ENCODE measurements at places on chromosomes 13 and 19.

GRCh38 chr19:50341091-50341564, 12.0 kb upstream of the KCNC3 start:
- DNase-seq = no peak

GRCh38 chr19:35509861-35510625, 3.4 kb downstream of the DMKN start:
- DNase-seq = peak; percentile 95

DNA sequence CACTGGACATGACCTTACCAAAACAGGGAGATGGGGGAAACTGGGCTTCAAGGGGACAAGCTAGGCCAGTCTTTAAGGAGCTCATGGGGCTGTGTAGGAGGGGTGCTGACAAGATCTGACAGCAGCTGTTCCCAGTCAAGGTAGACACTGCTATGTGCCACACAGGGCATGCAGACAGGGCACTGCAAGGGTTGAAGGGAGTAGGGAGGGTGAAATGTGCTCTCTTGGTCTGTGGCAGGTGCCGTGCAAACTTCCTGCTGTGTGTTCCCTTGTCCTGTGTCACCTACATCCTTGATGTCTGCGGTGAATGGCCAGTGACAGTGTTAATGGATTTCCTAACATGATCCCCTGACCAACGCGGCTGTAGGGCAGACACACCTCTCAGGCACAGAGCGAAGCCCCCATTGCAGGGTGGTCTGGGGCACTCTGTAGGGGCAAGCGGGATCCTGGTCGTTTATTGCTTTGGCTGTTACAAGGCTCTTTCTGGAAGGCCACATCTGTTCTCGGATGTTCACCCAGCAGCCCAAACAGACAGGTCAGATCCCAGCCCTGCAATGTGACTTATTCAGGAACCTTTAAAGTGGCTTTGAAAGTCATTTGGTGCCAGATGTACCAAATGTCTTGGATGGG, 199.5 kb upstream of the ZNF536 start:
- no peak for DNase-seq

DNA sequence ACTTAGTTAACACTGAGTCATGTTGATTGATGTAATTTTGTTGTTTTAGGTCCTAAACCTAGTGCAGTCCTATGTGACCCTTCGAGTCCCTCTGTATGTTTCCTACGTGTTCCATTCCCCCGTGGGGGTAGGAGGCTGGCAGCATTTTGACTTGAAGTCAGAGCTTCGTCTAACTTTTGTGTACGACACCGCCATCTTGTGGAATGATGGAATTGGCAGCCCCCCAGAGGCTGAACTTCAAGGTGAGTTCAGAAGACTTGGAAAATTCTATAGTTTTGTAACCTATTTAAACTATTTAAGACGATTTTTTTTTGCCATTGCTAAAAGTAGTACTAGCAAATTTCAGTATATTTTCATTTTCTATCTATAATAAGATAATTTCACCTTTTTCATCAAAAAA, 117.9 kb downstream of the STOML3 start:
- DNase-seq = peak; percentile 2

DNA sequence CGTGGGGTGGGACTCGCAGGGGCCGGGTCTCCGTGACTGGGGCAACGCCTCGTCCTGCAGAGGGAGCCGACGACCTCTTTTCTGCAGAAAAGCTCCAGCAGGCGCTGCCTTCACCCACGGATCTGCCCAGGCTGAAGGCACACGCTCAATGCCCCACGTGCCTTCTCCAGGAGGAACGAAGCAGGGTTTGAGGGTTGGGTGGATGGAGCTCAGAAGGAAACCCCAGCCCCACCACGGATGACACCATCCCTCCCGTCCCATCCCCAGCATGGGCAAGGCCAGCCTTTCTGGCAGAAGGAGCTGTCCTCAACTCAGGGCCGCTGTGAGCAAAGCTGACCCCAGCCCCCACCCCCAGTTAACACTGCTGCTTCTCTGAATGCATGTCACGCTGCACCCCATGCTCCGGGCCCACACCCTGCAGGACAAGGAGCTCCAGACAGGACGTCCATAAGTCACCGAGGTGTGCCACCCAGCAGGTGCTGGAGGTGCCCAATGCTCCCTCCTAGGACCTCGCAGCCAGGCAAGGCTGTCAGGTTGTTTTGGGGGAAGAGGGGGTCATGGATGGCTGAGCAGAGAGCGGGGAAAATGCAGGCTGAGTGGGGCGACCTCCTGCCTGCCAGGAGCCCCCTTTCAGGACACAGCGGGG, 7.4 kb downstream of the C19orf25 start:
- no peak for DNase-seq

DNA sequence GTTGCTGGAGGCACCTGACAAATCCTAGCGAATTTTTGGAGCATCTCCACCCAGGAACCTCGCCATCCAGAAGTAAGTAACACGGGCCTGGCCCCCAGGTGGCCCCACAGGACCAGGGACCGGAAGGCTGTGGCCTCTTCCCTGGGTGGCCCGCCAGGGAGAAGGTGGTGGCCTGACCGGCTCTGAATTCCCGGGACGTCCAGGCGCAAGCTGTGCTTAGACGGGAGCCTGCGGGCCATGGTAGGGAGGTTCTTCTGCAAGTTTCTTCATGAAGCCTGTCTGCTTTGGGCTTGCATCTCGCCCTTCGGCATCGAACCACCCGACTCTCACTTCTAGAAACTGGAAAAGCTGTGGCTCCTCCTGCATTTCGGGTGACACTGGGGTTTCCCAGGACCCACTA, 47.4 kb downstream of the KDM4B start:
- no peak for DNase-seq

- DNase-seq = no peak
These were observed at the start of gene SIGLEC12 for GRCh38 chr19:51501594-51502263. Gene SIGLEC12, minus strand, starts transcription at chr19:51501800. Its CDS starts 67 bp downstream, at chr19:51501733.

DNA sequence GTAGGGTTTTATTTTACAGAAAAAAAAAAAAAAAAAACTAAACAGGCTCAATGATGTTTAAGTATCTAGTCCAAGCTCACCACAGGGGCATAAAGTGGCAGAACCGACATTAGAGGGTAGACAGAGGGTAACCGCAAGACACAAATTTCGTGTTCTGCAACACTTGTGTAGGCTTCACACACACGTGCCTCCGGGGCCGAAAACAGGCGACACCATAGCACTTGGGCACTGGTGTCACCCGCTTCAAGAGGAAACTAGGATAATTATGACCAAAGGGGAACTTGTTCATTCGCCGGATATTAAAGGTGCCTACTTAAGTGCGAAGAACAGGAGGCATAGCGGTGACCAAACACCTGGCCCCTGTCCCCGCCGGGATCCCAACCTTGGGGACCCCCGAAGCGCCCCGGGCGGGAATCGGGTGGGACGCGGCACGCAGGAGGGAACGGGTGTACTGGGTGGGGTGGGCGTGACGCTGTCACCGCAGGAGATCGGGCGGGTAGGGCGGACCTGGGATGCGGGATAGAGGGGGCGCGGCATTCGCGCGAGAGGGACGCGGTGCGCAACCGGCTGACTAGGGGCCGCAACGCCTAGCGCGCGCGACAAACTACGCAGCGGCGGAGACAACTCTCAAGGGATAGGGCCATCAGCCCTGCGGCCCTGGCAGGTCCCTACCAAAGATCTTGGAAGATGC, 558 bp downstream of the MZT1 start:
- DNase-seq = peak; percentile 30

DNA sequence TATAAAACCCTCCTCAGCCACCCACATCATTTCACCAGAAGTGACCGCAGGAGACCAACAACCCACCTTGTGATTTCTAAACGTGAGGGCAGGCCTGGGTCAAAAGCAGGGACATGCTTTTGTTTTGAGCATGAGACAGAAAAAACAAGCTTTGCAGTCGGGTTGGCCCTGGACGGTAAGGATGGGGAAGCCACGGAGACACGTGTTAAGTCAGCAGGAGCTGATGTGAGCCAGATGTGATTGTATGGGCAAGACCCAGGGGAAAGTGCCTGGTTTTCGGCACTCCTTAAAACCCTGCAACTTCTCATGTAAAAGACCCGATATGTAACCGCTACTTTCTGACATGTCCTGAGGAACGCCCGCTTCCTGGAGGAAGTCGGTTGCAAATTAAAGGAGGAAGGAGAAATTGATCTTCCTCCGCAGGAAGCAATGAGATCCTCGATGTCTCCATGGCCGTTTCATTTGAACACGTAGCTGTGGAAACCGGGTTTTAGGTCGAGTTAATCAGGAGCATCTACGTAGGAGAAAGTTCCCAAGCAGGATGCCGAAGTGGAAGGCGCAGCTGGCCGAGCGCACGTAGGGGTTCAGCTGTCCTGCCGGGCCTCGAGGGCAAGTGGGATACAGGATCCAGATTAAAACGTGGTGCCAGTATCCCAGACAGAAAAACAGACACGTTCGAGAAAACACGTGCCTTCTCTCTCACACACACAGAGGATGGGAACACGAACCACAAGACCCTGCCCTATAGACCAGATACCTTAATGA, 40.5 kb upstream of the POMP start:
- no peak for DNase-seq

DNA sequence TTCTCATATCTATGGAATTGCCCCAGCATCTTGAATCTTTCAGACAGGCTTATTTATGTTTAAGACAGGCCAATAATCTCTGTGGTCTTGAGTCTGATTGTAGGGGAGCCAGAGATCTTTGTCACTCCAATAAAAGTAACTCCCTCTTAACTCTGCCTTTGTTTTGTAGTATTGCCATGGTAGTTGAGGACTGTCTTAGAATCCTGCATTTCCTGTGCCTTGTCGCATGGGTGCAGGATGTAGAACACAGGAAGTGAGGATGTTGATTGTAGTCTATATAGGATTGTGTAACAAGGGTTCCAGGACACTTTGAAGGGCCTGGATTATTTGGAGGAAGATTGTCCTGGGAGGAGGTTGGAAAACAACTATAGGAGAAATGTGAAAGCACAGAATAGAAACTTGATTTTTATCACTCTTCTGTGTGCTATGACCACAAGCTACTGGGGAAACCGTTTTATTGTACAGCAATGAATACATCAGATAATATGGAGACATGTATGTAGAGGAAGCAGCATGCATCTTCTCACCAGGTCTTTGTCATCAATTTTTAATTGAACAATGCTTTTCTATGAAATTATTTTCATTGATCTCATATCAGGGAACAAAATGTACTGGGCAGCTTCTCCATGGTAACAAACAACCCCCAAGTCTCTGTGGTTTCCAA, 411.7 kb downstream of the FGF9 start:
- DNase-seq = no peak

DNA sequence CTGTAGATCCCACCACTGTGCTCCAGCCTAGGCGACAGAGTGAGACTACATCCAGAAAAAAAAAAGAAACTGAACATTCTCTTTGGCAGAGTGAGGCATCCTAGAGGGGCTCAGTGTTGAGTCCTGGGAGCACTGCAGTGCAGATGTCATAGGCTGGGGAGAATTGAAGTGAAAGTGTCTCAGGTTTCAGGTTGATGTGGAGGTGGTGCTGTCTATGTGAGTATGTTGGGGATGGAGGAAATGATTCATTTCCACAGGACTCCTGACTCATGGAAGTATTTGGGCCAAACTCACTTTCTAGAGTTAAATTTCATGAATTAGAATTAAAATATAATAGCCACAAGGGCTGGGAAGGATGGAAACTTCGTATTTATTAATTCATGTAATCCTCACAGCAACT, 134.4 kb upstream of the TSC22D1 start:
- peak; percentile 44 for DNase-seq

DNA sequence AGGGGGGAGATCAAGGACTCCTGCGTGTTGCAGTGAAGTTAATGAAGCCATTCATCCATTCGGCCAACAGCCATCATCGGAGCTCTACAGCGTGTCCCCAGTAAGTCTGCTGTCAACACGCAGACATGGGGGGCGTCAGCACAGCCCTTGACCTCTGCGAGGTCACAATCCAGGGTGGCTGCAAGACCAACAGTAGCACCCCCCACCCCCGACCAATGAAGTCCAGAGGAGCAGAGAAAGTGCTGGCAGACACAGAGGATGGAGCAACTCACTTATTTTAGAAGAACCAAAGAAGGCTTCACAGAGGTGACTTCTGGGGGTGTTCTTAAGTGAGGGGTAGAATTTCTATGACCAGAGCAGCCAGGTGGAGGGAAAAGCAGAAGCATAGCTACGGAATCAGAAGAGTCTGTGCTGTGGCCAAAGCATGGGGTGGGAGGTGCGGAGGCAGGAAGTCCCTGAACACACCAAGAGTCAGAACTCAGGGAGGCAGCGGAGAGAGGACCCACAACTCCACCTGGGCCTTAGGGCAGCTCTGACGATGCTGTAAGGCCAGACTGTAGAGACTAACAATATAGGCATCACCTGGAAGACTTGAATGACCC, 185.4 kb downstream of the FOXO1 start:
- DNase-seq = no peak

DNA sequence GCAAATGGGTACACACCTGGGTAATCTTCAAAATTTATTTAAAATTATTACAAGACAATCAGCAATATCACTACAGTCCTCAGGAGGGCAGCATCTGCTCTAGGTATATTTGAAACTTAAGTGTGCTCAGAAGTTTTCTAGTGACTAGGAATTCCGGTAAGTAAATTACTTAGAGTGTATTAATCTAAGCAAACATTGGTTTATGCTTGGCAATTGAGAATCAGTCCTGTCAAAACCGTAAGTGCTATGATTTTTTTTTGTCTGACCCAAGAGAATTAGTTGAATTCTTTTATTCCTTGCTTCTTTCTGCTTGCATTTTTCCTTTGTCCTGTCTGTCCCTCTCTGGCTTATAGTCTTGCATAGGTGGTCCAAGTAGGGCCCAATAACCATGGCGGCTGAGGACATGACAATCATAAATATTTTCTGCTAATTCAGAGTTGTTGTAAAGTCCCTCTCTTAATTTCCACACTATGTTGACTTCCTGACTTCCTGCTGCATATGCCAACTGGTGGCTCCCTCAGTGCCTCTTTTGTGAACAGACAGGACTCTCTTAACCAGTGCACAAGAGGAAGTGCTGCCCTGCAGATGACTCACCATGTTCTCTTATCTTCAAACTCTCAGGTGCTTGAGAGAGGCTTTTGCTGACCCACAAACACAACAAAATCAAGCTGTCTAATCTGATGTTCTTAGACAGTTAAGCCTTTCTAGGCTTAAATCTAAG, 82.2 kb downstream of the SLAIN1 start:
- DNase-seq = no peak

DNA sequence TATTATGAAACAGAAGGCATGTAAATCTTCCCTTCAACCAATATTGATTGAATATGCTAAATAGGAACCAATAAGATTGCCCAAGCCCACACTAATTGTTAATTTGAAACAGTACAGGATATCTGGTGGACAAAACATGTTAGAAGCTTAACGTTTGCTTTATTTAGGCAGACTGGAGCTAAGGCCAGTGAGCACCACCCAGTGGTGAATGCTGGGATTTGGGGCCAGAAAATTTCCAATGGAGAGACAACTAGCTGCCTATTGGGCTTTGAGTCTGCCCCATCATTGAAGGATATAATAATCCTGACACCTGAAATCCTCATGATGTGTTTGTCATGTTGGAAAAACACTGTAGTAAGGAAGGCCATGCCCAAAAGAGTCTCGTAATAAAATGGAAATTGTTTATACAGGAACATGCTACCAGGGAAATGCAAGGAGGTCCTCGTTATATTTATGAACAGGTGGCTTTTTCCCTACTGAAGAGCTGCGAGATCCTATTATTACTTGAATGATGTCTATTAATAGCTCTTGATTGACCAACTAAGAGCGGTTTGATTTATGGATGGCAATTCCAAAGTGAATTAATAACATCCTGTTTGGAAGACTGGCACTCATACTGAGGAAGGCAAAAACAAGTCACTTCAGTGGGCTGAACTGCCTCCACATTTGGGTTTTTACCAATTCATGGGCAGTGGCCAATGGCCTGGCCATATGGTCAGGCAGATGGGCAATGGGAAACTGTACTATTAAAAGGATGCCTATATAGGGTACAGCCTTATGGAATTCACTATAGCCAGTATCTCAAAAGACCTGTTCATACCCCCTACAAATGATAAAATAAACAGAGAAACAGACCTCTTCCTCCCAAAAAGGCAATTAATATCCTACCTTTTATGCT, 8.7 kb downstream of the SIGLECL1 start:
- DNase-seq = no peak

Data from H54 (cell line).